ENCODE measurements at places on chromosomes 3 and 15. TPM values are rescaled to one million over a fixed set of nuclear protein-coding genes. Genes with fewer than 3 reads are reported as not detected.

- DNase-seq: no peak
Measured at GRCh38 chr3:161489395-161489794, 7.2 kb upstream of the OTOL1 start.

GRCh38 chr3:68249265-68249664 is 594.9 kb upstream of the SUCLG2 start:
- DNase-seq: no peak

DNA sequence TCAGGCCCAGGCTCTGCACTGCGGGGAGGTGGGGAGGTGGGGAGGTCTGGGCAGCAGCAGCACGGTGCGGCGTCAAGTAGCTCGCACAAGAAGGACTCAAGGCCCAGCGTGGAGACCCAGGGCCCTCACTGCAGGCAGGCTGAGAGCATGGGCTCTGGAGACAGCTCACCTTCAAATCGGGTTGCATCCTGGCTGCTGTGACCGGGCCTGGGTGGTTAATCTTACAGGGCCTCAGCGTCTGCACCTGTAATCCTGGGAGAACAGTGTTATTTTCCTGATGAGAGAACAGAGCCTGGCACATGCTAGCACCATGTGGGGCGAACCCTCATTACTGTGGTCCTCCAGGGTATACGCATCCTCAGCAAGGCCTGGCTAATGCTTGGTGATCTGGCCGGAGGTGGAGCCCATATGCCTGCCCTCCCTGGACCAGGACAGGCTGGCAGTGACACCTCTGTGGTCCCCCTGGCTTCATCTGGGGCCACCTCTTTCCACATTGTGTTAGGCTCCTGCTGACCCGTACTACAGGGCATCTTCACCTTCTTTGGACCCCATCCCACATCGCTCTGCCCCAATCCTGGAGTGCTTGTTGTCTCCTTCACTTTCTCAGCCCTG is 55.5 kb downstream of the RGMA start:
- no peak for DNase-seq

DNA sequence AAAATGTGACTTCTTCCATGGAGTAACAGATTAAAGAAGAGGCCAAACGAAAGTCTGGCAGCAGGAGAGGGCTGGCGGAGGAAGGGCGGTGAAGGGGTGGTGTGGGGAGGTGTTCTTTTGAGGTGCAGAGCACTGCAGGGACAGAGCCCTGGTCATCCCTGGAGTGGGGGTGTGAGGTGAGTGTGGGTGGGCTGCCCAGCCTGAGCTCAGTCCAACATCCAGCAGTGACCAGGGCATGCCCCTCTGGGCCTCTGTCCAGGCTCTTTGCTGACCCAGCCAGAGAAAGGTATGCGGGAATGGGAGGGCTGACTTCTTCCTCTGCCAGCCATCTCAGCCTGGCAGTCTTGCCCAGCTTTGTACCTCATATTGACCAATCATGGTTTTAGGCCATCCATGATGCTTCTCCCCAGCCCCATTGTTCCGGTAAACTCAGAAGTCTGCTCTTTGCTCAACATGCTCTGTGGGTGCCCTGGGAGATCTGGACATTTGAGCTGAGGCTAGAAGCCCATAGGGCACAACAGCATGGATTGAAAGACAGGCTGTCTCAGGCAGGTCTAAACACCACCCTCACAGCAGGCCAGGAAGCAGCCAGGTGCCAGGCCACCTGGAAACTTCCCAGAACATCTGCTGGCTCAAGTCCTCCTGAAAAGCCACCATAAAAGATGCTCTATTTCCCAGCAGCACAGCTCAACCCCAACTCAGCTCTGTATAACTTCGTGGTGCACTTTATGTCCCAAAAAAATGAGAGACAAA is 25.9 kb upstream of the CXCR6 start:
- DNase-seq: no peak

DNA sequence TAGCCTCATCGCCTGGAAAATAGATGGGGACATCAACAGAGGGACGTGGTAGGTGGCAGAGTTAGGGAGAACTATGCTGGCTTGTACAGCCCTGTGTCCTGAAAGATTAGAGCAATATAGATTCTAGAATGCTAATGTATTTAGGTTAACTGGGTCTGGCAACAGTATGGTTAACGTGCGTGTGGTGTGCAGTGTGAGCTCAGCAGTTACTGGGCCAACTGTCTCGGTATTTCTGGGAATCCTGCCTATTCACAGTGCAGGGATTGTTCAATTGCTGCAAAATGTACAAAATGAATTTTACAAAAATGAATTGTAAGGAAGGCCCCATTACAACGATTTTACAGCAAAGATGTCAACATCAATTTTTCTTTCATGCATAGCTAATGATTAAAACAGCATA is 20.6 kb downstream of the MEIS2 start:
- no peak for DNase-seq

The CPB1 gene
- not detected for total RNA-seq
